ENCODE measurements at places on chromosomes 5 and 9. TPM values are rescaled to one million over a fixed set of nuclear protein-coding genes. Genes with fewer than 3 reads are reported as not detected.

FOXD1 gene
- total RNA-seq = 4.7 TPM

DNA sequence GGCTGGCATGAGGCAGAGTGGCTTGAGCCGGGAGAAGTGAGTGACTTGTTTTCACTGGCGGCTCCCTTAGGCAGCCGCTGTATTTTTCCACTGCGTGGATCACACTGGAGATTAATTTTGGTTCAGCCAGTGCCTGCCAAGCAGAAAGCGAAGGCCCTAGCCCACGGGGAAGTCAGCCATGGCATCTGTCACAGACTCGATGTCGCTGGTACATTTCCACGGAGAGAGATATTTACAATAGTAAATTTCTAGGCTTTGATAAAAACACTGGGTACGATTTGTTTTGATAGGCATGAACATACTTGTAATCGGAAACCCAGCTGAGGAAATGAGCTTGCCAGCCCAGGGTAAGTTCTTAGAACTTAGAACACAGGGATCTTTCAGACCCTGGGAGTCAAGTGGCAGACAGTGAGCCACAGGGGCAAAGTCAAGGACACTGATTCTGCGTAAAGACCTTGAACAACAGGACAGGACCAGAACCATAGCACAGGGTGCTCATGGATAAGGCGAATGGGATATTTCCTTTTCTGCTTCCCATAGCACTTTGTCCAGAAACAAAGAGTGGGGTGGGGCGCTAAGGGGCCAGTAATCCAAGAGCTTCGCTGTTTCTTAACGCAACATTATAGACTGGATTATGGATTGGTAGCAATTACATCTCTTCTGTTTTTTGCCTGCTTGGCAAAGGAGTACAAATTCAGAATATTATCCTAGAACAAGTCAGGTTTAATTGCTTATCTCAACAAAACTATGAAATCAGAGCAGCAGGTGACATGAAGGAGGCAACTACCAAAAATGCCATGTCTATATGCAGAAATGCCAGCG, 4.5 kb downstream of the DUSP1 start:
- no peak for DNase-seq

DNA sequence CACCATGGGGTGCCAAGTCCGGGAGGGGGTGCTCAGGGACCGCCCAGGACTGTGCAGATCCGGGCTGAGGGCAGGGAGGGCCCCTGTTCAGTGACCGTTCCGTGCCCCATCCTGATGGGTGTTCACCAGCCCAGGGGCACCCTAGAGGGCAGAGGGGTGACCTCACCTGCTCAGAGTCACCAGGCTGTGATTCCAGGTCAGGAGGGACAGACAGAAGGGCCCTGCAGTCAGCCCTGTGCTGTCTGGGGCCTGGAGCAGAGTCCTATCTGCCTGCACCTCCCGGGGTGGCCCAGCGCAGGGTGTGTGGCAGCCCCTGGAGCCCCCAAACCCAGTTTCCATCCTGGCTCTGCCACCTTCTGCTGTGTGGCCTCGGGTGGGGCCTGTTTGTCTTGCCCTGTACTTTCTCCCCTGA, 241.9 kb downstream of the PBX3 start:
- no peak for DNase-seq

GRCh38 chr9:95181226-95181818, 136.2 kb downstream of the FANCC start:
- DNase-seq = peak; percentile 39

DNA sequence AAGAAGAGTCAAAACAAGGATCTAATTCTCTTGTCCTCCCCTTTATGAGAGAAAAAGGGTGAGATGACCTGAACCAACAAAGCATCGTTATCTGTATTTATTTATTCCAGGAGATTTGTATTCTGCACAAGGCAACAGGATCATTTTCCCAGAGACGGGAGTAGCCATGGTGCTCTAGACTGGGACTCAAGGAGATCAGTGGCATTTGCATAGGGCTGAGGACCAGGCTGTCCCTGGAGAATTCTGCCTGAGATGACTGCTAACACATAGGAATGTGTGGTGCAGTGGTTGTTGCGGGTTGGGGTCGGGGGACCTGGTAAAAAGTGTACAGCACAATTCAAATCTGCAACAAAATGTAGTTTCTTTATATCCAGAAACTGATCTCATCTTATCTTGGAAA, 22.3 kb upstream of the ZNF474 start:
- DNase-seq = no peak

EFNA5 gene
- total RNA-seq = 3.6 TPM

DNA sequence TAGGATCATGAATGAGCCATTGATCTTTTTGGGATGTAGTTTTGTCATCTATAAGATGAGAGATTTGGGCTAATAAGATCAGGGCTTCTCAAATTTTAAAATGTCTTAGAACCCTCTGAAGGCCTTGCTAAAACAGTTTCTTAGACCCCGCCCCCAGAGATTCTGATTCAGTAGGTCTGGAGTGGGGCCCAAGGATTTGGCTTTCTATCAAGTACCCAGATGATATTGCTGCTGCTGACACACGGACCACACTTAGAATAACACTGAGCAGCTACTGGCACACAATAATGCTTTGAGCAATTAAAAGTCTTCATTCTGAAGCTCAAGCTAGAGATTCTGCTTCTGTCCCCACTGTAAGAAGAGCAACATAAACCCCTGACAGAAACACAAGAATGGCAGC, 216.7 kb downstream of the SMARCA2 start:
- no peak for DNase-seq

- peak; percentile 60 for DNase-seq
Observed at GRCh38 chr9:96217754-96218693, 84.0 kb downstream of the HSD17B3 start.

DAPK1 gene
- total RNA-seq = 3.5 TPM

- no peak for DNase-seq
Observed at GRCh38 chr5:102819634-102820033, 64.5 kb downstream of the PAM start.

DNA sequence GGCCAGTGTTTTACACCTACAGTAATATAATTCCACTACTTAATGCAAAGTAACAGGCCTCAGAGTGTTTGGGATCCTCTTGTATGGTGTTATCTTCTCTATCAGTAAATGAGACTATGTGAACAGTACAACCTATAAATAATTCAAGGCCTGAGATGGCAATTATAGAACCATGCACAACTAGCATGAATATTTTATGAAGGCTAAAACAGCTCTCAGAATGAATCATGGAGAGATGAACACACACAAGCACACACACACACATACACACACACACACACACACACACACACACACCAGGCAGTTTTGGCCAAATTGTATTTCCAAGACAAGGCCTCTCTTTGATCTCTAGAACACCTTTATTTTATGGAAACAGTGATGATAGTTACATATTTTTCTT, 224.9 kb downstream of the EBF1 start:
- DNase-seq = no peak

- no peak for DNase-seq
Observed at GRCh38 chr5:68534131-68534940, 318.8 kb downstream of the PIK3R1 start.

GRCh38 chr5:86977190-86977589, 290.5 kb upstream of the RASA1 start:
- no peak for DNase-seq

SLC1A1 gene
- not detected for total RNA-seq

GRCh38 chr5:80967500-80968181, 7.5 kb downstream of the RASGRF2 start:
- no peak for DNase-seq

DNA sequence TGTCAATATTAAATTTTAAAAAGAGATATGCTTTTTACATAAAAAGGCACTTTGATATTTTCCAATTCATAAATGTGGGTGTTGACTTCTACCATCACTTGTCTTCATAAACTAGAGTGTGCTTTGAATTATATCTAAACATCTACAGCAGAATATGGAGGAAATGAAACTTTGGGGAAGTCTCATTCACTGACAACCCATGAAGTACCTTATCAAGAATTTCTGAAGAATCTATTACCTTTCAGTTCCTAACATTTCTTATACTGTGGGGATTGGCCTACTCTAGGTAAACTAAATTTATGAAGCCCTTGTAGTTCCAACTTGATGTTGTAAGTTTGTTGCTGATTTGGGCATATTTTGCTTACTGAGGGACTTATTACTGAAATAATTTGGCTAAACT, 81.9 kb downstream of the EMB start:
- DNase-seq = no peak
